ENCODE measurements at places on chromosomes 2 and 18.

- no peak for DNase-seq
These were observed 1.2 kb upstream of the CYP20A1 start for GRCh38 chr2:203237346-203238238.

DNA sequence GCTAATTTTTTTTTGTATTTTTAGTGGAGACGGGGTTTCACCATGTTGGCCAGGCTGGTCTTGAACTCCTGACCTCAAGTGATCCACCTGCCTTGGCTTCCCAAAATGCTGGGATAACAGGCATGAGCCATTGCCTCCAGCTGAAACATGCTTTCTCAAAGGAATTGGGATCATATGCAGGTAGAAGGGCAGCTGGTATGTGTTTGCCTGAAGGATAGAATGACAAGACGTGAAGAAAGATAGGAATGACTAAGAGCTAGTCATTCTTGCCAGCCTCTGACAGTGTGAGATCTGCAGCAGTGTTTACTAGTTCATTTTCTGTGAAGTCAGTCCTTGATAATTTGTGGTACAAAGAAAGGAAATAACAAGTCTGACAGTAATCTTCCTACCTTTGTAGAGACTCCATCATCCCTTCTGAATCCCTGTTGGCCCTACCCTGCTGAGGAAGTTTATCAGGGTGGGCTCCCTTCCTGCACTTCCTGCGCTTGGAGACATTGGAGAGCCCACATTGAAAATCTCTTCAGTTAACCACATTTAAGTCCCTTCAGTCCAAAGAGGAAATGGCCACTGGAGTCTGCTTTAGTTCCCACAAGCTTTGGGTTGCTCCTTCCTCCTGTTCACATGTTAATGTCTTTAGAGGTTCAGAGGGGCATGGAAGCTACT lies 14.7 kb downstream of the CFLAR start:
- DNase-seq = no peak

DNA sequence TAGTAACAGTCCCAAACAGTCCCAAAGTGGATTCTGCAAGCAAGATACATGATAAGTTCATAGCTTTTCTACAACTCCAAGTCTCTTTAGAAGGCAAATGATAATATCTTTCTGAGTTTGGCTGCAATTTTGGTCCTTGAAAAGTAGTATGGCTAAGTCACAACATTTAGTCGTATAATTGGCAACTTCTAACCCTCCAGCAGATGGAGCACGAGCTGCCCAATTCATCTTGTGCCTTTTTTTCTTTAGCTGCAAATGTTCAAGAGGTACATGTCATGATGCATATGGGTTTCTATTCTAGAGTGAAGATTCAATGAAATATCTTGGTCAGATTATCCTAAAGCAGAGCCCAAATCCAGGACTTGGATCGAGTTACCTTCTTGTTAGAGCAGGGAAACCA lies 127.0 kb upstream of the KLHL14 start:
- no peak for DNase-seq

DNA sequence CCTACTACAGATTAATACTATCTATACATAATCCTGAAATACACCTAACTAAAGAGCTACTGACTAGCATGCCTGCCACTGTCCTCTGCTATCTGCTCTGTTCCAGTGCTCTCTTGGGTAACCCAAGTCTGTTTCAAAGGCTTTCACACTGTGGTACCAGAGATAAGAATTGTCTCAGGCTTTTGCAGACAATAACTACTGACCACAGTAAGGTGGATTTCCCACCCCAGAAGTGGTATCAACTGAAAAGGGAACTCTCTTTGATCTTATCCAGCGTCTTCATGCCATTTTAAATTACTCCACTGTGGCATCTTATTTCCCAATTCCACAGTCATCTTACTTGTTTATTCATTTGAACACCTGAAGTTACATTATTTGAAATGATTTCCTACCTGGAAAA lies 190.2 kb downstream of the IKZF2 start:
- no peak for DNase-seq

- DNase-seq = no peak
These were observed 11.8 kb downstream of the NCKAP1 start for GRCh38 chr2:183026424-183026823.

- DNase-seq = no peak
These were observed 4.7 kb downstream of the FMNL2 start for GRCh38 chr2:152339556-152340286.

All from T-helper 9 cell (primary cell).